ENCODE measurements at places on chromosomes 7 and 10. TPM values are rescaled to one million over a fixed set of nuclear protein-coding genes. Genes with fewer than 3 reads are reported as not detected.

GRCh38 chr7:144777005-144777839, 58.6 kb downstream of the TPK1 start:
- no peak overlapping the region for H3K27ac ChIP-seq
- no peaks in the 10 kb centered on the region for H3K4me1 ChIP-seq
- no peaks in the 10 kb centered on the region for H3K27me3 ChIP-seq

Gene HOXA4
- total RNA-seq, result not detected

DNA sequence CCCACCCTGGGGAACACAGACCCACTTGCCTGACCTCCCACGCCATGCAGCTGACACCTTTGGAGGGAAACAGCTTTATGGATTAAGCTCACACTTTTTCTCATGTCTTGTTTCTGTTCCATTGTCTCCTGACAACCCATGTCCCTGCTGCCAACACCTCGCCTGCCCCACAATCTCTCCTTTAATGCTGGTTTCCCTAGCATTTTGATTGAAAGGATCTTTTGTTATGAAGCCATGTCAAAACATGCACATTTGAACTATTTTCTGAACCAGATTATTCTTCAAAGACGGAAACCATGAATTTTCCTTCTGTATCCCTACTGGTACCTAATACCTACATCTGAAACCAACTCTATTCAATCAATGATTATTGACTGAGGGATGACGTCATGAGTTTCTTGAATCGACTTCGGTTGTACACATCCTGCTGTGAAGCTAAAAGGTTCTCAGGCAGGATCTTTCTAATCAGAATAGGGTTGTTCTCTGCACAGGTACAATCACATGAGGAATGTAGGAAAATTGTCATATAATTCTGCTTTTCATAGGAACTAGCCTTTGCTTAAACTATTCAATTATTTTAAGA, 106.2 kb upstream of the NEBL start:
- no peak overlapping the region for H3K4me3 ChIP-seq
- no peaks in the 10 kb centered on the region for H3K36me3 ChIP-seq
- H3K27me3 ChIP-seq, result no peaks in the 10 kb centered on the region
- no peaks in the 10 kb centered on the region for H3K4me1 ChIP-seq
- no peak overlapping the region for H3K27ac ChIP-seq
- no peak for DNase-seq

DNA sequence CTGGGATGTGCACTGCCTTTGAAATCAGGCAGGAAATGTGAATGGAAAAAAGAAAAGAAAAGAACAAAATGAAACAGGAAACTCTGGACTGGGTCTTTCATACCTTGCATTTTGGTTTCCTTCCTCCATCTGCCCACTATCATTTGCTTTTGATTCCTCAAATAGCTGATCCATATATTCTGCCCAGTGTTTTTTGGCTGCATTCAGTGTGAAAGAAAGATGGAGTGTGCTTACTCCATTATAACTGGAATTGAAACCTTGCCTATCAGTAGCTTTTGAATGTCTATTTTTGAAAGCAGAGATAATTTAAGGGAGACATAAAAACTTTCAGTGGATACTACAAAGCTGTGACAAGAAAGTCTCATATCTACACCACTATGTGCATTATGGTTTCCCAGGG, 64.1 kb upstream of the ASAH2 start:
- H3K4me1 ChIP-seq, result no peaks in the 10 kb centered on the region
- H3K4me3 ChIP-seq, result no peak overlapping the region
- DNase-seq, result no peak

Gene ASAH2B
- 11.7 TPM for total RNA-seq

DNA sequence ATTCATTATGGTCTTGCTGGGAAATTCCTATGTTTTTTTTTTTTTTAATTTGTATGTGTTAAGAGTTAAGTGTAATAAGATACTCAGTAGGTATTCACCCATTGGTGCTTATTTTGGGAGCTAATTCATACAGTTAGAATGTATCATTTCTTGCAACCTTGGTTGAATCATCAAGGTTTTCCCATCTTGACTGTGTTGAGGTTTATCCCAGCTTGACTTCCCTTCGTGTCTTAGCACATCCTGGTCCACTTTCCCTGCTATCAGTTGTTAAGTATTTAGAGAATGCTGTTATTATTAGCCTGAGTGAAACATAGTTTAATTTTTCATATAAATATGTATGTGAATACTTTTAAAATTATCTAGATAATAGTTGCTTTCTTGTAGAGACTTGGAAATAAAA, 20.8 kb downstream of the RALA start:
- no peak for DNase-seq
- H3K36me3 ChIP-seq, result no peaks in the 10 kb centered on the region
- H3K4me1 ChIP-seq, result peaks cover 11% of the 10 kb centered on the region
- no peaks in the 10 kb centered on the region for H3K27me3 ChIP-seq

GRCh38 chr10:35392482-35393228, 56.3 kb downstream of the CCNY start:
- DNase-seq, result no peak
- H3K4me3 ChIP-seq, result no peak overlapping the region
- no peaks in the 10 kb centered on the region for H3K36me3 ChIP-seq
- H3K27me3 ChIP-seq, result no peaks in the 10 kb centered on the region

Gene SPDYE5
- not detected for total RNA-seq

GRCh38 chr7:10644849-10645248, 328.8 kb upstream of the PHF14 start:
- no peak for DNase-seq
- no peaks in the 10 kb centered on the region for H3K27me3 ChIP-seq
- no peak overlapping the region for H3K4me3 ChIP-seq
- no peaks in the 10 kb centered on the region for H3K4me1 ChIP-seq

GRCh38 chr7:134766779-134767519, 12.5 kb upstream of the CALD1 start:
- no peaks in the 10 kb centered on the region for H3K36me3 ChIP-seq
- H3K27me3 ChIP-seq, result no peaks in the 10 kb centered on the region
- DNase-seq, result no peak
- no peak overlapping the region for H3K27ac ChIP-seq

DNA sequence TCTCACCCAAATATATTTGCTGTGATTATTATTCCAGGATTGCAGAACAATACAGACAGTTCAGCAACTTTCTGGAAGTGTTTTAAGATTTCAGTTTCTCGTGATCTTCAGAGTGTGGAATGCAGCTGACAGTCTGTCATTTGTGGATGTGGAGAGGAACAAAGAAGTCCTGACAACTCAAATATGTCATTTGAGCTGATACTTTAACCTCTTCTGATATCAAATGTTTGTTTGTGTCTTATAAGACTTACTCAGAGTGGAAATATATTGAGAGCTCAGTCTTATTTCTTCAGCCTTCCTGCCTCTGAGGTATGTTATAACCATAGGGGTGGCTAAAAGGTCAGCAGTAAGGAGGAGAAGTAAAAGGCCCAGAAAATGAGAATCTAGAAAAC, 96.4 kb downstream of the OSBPL3 start:
- peaks cover 34% of the 10 kb centered on the region for H3K4me1 ChIP-seq
- H3K4me3 ChIP-seq, result no peak overlapping the region
- no peaks in the 10 kb centered on the region for H3K36me3 ChIP-seq
- no peak overlapping the region for H3K27ac ChIP-seq

GRCh38 chr7:95476904-95477594, 8.7 kb upstream of the ASB4 start:
- no peaks in the 10 kb centered on the region for H3K36me3 ChIP-seq
- no peaks in the 10 kb centered on the region for H3K27me3 ChIP-seq
- no peak overlapping the region for H3K27ac ChIP-seq
- 0 out of 2 replicates have a peak, but pooled peaks cover 5% of the 10 kb centered on the region for H3K4me1 ChIP-seq
- peak; percentile 86 for DNase-seq
- no peak overlapping the region for H3K4me3 ChIP-seq

Gene HHEX
- 0.39 TPM for total RNA-seq

DNA sequence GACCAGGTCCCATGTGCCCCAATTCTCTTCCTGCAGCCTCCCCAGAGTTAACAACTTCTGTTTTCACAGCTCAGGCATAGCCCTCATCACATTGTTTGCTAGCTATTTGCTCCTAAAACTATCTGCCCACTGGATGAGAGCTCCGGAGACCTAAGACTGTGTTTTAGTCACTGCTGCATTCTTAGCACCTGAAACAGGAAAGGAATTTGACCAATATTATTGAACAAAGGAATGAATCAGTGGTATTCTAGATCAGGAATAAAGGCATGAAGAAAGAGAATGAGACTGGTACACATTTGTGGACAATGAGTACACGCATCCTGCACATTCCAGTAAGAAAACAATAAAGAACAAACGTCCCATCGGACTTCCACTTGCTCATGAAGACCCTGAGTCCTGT, 54.8 kb downstream of the PPP1R17 start:
- no peak overlapping the region for H3K4me3 ChIP-seq
- H3K27me3 ChIP-seq, result peaks cover 19% of the 10 kb centered on the region
- no peak overlapping the region for H3K27ac ChIP-seq
- no peak for DNase-seq

GRCh38 chr7:14717816-14718215, 184.7 kb downstream of the DGKB start:
- peak; percentile 64 for DNase-seq
- peaks cover 26% of the 10 kb centered on the region for H3K4me1 ChIP-seq
- no peaks in the 10 kb centered on the region for H3K36me3 ChIP-seq
- no peak overlapping the region for H3K4me3 ChIP-seq

DNA sequence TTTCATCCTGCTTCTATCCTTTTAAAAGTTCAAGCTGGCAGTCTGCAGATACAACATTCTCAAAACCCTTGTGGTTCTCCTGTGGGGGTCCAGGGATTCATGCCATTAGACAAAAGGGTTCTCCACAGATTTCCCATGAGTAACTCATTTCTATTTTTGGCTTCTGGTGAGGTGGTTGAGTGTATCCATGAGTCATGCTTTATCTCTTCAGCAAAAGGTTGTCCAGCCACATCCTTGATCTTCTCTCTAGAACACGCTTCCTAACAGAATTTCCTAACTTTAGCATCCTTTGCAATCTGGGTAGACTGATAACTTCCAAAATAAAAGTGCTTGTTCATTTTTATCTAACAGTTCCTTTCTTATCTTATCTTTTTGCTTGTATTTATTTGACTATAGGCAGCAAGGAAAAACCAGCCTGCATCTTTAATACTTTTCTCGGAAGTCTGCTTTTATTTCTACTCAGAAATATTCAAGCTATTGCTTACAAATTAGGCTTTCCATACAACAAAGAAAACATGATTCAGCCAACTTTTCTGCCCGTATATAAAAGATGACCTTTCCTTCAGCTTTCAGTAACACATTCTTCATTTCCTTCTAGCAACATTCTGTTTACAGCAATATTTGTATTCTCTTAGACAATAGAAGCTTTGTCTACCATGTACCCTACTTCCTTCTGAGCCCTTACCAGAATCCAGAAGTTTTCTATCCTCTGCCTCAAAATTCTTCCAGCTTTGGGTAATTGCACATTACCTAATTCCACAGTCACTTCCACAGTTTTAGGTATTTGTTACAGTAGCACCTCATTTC, 79.3 kb upstream of the IL6 start:
- no peaks in the 10 kb centered on the region for H3K4me1 ChIP-seq
- H3K27me3 ChIP-seq, result no peaks in the 10 kb centered on the region
- H3K4me3 ChIP-seq, result no peak overlapping the region

Gene SLC18A2
- 8.7 TPM for total RNA-seq

Gene ADCYAP1R1
- total RNA-seq, result 10.6 TPM

DNA sequence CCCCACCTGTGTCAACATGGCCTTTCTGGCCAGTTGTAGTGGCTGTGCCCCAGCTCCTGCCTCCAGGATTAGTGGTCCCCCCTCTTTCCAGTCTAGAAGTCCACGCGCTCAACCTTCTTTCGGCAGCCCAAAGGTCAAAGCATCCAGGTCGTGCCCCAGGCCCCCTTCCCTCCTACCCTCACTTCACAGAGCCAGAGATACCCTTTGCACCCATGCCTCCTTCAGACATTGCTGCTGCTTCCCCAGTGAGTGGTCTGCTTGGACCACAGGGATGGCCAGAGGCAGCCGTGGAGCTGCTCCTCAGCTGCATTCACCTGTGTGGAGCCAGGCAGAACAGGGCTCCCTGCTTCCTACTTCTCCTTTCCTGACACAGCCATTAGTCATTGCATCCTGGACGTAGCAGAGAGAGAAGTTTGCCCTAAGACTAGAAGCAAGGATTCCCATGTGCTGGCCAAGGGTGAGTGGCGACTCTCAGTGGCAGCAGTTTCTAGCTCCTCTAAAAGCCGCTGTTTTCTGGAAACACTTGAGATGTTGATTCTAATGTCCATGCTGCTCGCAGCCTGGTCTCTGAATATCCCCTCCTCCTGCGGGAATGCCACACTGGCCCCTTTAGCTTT, 243.1 kb upstream of the SHH start:
- no peaks in the 10 kb centered on the region for H3K27me3 ChIP-seq
- H3K27ac ChIP-seq, result no peak overlapping the region
- no peak for DNase-seq

GRCh38 chr7:56218510-56218909, 102.3 kb upstream of the NUPR2 start:
- H3K36me3 ChIP-seq, result no peaks in the 10 kb centered on the region
- H3K27me3 ChIP-seq, result no peaks in the 10 kb centered on the region
- no peak overlapping the region for H3K4me3 ChIP-seq
- no peaks in the 10 kb centered on the region for H3K4me1 ChIP-seq
- H3K27ac ChIP-seq, result no peak overlapping the region
- no peak for DNase-seq

GRCh38 chr10:78600740-78601139, 468.0 kb upstream of the ZMIZ1 start:
- H3K4me1 ChIP-seq, result no peaks in the 10 kb centered on the region
- no peaks in the 10 kb centered on the region for H3K36me3 ChIP-seq
- no peak overlapping the region for H3K27ac ChIP-seq
- no peak for DNase-seq

DNA sequence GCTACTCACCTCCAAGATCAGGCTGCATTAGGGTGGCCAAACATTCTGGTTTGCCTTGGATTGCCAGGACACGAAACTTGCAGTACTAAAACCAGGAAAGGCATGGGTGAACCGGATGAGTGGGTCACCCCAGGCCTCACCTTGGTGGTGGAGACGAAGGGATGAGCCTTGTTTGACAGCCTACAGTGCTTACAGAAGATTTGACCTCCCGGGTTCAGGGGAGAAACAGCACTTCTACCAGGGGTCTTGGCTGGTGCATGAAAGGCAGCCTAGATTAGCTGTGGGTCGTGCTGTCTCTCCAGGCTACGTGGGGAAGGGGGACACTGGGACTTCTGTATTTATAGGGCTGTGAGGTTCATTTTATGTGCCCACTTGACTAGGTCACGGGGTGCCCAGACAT, 469.8 kb downstream of the PLXNA4 start:
- H3K27me3 ChIP-seq, result no peaks in the 10 kb centered on the region
- H3K4me1 ChIP-seq, result no peaks in the 10 kb centered on the region
- no peak overlapping the region for H3K27ac ChIP-seq
- DNase-seq, result no peak
